ENCODE measurements at places on chromosomes 7 and 10.

GRCh38 chr7:99822731-99823718, 4.8 kb upstream of the CYP3A43 start:
- no peak for DNase-seq

- no peak for DNase-seq
Observed at GRCh38 chr10:109933984-109934565, 10.8 kb upstream of the XPNPEP1 start.

DNA sequence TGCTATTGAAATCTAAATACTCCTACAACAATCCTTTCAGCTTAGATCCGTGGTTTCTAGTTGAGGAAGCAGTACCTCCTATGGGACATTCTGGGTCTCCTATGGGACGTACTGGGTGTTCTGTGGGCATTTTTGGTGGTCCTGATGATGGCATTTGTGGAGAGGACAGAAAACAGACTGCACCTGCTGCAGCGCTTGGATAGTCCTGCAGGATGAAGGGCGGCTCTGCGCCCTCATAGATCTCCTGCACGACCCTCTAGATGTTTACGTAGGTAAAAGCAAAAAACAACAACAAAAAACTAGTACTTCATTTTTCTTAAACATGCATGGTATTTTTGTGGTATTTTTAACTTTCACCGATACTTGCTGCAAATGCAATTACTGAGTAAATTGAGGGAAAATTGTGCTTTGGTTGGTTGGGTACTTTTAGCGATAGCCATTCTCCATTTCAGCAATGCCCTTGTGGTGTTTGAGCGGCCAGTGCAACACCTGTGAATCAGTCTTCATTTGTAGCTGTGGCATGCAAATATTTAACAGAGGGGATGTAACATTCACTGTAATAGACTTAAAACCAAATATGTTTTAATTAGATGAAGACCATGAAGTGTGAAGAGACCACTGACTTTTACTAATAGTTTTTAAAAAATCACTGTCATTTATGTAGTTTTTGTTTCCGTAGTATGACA, 461.2 kb downstream of the SDK1 start:
- no peak for DNase-seq

DNA sequence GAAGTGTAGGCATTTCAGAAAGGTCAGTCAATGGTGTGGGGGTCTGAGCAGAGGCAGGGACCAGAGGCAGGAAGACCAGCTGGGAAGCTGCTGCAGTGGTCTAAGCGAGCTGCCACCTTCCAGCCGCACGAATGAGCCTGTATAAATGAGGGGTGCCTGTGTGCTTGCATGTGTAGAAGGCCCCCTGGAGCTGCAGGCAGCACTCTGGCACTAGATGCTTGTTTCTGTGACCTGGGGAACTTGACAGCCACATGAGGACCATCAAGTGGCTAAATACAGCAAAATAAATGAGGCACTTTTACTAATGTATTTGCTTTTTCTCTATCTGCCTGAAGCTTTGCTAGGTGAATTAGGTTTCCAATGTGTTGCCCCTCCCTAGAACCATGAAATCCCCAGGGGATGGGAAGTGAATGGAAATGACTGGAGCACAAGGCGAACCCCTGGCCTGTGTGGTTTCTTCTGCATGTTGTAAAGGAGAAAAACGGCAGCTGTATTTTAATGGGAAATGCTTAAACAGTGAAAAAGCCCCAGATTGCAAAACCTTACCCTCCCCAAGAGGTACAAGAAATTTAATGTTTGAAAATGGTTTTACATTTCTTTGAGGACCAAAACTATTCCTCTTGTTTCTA, 57.7 kb downstream of the PYROXD2 start:
- no peak for DNase-seq

DNA sequence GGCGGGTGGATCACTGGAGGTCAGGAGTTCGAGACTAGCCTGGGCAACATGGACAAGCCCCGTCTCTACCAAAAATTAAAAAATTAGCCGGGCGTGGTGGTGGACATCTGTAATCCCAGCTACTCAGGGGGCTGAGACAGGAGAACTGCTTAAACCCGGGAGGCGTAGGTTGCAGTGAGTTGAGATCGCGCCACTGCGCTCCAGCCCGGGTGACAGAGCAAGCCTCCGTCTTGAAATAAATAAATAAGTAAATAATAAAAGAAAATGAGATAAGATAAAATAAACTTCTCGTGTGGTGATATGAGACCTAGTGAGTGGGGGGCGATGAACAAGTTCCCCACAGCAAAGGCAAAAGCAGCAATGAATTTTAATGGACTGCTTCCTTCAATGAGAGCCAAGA, 33.6 kb upstream of the LMTK2 start:
- DNase-seq: no peak

- no peak for DNase-seq
Observed at GRCh38 chr7:148398844-148399365, 191.7 kb upstream of the C7orf33 start.

DNA sequence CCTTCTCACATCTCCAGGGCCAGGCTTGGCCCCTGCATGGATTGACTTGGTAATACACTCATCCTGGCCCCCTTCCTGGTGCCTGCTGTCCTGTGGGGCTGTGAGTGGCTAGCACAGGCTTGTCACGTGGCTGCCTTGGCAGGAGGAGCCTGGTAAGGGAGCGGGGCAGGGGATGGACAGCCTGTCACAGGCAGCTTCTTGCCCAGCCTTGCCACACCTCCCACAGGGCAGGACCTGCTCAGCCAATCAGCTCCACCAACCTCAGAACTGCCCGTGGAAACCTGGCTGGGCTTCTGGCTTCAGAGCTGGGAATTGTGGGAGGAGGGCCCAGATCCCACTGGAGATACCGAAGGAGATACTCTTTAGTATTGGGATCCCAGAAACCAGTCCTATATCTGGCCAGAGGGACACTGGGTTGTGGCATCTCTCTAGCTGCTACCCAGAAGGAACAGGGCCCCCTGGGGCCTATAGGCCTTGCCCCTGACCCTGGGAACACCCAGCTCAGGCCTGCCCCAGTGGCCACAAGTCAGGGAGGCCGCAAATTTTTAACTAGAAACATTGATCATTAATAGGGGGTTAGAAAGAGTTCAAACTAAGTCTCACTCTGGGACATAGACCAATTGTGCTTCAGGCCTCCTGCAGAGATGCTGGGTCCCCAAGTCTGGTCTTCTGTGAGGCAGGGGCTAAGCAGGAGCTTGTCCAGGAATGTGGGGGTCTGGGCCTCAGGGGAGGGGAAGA, at the start of gene HOGA1:
TSS of gene HOGA1 (plus strand) at position 330 of the 738 bp plus-strand sequence. CDS start at position 645, 315 bp downstream.
- DNase-seq: peak; percentile 49

GRCh38 chr10:103451091-103451813, 918 bp downstream of the CALHM2 start:
- DNase-seq: no peak

GRCh38 chr7:47771336-47771989, 176.8 kb downstream of the PKD1L1 start:
- DNase-seq: no peak

DNA sequence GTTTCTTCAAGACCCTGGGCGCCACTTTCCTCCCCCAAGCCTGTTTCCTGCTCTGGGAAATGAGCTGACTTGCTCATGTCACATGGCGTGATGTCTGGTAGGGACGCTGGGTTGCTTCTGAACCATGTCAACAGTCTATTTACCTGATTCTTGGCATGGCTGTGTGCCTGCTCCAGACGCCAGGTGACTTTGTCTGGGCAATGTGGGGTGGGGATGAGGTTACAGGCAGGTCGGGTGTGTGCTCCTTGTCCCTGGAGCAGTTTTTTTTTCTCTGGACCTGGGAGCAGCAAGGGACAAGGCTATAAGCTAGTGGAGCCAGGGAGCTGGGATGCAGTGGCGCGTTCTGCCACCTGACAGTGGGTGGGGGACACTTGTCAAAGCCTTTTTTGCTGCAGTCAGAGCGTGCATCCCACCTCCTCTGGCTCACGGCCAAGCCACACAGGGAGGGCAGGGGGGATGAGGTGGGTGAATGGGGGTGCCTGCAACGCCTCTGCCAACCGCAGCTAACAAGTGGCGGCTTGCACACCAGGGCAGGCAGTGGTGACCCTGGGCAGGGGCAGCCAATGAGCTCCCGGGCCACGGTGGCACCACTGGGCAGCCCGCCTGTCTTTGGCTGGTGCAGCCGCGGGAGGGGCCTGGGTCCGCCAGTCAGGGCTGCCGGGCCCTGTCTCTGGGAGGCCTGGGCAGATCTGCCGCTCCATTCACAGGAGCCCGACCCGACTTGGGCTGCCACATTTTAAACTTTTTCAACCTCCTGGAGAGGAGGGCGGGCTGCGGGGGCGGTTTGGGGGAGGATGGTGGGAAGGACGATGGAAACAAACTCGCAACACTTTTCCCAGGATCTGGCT, 22.9 kb downstream of the DNAJB12 start:
- peak; percentile 95 for DNase-seq

GRCh38 chr7:133348250-133348649, 95.4 kb downstream of the EXOC4 start:
- no peak for DNase-seq

- no peak for DNase-seq
Observed at GRCh38 chr10:15780353-15781135, 60.8 kb upstream of the ITGA8 start.

DNA sequence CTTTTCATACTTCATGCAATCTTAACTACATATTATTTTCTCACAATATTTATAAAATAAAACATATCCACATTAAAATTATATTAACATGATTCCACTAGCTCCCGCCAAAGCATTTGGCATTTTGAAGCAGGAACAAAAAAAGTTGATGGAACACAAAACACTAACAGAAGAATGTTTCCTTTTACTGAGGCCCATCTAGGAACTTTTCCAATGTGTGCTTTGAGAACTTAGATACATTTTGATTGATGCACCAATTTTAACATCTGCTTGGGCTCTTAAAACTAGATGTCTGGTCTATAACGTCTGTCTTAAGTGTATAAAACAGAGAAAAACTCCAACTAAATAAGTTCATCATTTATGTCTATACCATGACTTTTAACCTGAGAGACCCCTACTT, 1214.8 kb downstream of the SORCS1 start:
- no peak for DNase-seq

DNA sequence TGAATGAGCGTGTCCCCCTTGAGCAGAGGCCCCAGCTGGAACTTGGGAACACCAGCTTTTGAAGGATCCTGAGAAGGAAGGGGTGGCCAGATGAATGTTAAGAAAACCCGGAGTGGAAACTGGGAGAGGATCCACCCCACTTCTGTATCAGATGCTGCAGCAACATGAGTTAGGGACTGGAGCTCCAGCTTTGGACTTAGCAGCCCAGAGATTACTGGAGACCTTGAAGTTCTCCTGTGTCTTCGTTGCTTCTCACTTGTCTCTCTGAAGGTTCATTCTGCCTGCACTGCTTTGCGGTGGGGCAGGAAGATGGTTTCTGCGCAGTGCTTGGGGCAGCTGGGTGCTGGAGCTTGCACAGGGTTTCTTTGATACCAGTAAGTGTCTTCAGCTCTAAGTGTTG, 9.3 kb downstream of the TMEM248 start:
- no peak for DNase-seq

All from spinal cord (tissue), 10 donors.